ENCODE measurements at places on chromosomes 5 and 9.

- no peak for DNase-seq
- no peaks in the 10 kb centered on the region for H3K27me3 ChIP-seq
- H3K4me3 ChIP-seq, result no peak overlapping the region
- H3K4me1 ChIP-seq, result peaks cover 28% of the 10 kb centered on the region
These were observed 55.6 kb downstream of the GPR21 start for GRCh38 chr9:123089040-123089439.

DNA sequence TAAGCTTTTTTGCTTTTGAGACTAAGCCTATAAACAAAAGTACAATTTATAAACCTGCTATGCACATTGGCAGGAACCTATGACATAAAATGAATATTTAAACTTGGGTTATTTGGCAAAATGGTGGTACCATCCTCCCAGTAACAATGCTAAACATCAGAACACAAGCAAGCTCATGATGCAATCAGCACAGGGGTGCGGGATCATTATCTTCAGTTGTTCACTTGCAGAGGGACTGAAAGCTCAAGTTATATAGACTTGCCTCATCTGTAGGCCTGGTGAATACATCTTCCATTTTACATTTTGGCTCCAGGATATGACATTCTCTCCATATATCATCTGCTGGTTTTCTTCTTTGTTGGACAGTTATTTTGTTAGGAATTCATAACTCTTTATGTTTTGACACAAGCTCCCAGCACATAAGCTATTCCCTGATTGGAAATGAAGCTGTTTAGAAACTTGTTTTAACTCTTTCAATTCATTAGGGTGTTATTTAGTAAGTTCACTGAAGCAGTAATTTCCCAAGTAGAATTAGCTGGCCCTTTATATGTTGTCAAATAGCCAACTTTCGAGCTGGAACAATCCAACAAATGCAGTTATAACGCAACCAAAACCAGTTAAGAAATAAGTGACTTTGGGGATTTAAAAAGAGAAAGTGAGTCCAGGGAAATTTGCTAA, 124.7 kb upstream of the LIFR start:
- H3K27ac ChIP-seq, result no peak overlapping the region
- DNase-seq, result no peak
- H3K4me3 ChIP-seq, result no peak overlapping the region
- H3K4me1 ChIP-seq, result no peaks in the 10 kb centered on the region
- H3K27me3 ChIP-seq, result no peaks in the 10 kb centered on the region

DNA sequence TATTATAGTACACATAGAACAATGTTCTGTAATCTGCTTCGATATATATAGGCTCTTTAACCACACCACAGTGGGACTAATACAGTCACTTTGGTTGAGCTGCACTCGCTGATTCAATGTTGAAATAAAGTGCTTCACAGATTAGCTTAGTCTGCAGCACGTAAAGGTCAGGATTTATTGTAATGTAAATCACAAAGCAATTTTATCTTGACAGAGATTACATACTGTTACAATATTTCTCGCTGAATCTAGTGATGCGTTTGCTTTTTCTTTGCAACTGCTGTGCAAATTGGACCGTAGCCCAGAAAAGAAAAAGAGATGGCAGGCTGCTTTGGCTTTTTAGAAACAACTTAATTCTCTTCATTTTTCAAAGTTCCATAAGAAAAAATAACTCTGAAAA, 52.9 kb downstream of the CETN3 start:
- H3K27me3 ChIP-seq, result peaks cover 13% of the 10 kb centered on the region
- H3K4me3 ChIP-seq, result no peak overlapping the region
- H3K27ac ChIP-seq, result no peak overlapping the region
- H3K36me3 ChIP-seq, result no peaks in the 10 kb centered on the region
- no peak for DNase-seq

- no peak overlapping the region for H3K27ac ChIP-seq
- H3K4me3 ChIP-seq, result no peak overlapping the region
- peaks cover 8% of the 10 kb centered on the region for H3K36me3 ChIP-seq
- no peaks in the 10 kb centered on the region for H3K4me1 ChIP-seq
- H3K27me3 ChIP-seq, result peaks cover 61% of the 10 kb centered on the region
- no peak for DNase-seq
These were observed 23.2 kb downstream of the AHRR start for GRCh38 chr5:344668-345067.

DNA sequence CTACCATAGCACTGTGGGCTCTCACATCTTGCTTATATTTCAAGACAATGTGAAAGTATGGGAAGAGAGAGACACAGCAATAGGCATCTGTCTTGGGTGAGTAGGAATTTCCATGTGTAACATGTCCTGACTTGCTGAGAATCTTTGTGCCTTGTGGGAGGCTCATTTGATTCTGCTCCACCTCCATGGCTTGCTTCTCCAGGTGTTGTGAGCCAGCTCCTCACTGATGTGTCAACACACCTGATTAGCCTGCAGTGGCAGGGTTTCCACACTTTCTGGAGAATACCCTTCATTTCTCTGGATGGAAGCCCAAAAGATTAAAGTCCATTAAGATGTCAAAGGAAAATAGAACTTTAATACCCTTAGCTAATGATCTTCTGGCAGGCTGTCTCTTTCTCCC, 613.6 kb downstream of the ZNF608 start:
- no peak overlapping the region for H3K27ac ChIP-seq
- H3K4me1 ChIP-seq, result no peaks in the 10 kb centered on the region
- DNase-seq, result no peak
- H3K4me3 ChIP-seq, result peak overlapping the region; percentile 11
- H3K27me3 ChIP-seq, result no peaks in the 10 kb centered on the region

DNA sequence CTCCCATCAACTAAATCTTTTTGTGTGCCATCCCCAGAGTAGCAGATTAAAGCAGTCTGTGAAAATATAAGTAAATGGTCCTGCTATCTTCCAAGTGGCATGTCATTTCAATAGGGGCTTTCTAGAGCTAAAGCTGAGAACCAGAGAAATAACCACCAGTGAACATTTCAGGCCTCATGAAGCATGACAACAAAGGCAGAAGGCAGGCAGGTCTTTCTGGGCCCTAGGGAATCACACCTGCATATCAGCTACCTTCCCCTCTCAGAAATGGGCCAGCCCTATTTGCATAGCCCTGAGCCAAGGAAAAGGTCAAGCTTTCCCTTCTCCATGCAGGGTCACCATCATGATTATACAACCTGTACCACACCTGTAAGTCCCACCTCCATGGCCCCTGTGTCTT, 205.3 kb downstream of the DEPDC1B start:
- DNase-seq, result peak; percentile 22
- H3K4me1 ChIP-seq, result peaks cover 48% of the 10 kb centered on the region
- peak overlapping the region; percentile 67 for H3K4me3 ChIP-seq
- H3K36me3 ChIP-seq, result no peaks in the 10 kb centered on the region
- no peaks in the 10 kb centered on the region for H3K27me3 ChIP-seq
- H3K27ac ChIP-seq, result peak overlapping the region; percentile 91

DNA sequence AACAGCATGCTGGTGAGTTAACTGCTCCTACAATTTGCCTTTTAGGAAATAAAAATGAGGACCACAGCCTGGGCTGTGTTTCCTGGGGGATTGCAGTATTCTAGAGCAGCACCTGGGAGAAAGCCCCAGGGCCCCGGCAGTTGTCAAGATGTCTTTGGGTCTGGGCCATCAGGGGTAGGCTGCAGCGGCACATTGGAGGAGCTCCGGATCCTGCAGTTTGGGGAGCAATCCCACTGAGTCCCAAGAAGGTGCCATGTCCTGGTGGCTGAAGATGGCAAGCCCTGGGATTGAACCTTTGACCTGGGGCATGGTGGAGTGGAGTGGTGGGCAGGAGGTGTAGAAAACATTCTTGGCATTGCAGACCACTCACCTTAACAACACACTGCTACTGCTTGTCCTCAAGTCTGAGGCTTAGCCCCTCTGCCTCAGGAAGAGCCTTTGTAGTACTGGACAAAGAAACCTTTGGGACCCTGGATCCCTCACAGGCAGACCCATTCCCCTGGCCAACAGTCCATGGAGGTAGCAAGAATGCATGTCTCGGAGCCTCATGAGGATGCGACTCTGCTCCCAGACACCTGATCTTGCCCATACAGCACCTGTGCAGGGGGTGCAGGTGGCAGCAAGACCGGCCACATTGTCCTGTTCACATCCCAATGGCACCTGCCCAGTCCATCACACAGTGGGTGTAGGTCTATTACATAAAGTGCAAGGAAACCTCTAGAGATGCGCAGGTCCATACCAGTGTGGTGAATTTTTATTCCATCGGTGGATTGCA, 159.1 kb upstream of the IRX2 start:
- H3K36me3 ChIP-seq, result no peaks in the 10 kb centered on the region
- no peak overlapping the region for H3K27ac ChIP-seq
- no peaks in the 10 kb centered on the region for H3K27me3 ChIP-seq
- H3K4me3 ChIP-seq, result no peak overlapping the region
- DNase-seq, result no peak
- H3K4me1 ChIP-seq, result no peaks in the 10 kb centered on the region

- H3K36me3 ChIP-seq, result peaks cover 9% of the 10 kb centered on the region
- H3K27me3 ChIP-seq, result no peaks in the 10 kb centered on the region
- DNase-seq, result no peak
- H3K4me1 ChIP-seq, result no peaks in the 10 kb centered on the region
These were observed 16.1 kb upstream of the RLN1 start for GRCh38 chr9:5355817-5356216.

- H3K4me1 ChIP-seq, result peaks cover 33% of the 10 kb centered on the region
- peak overlapping the region; percentile 7 for H3K27ac ChIP-seq
- no peak for DNase-seq
- peaks cover 30% of the 10 kb centered on the region for H3K36me3 ChIP-seq
- H3K4me3 ChIP-seq, result no peak overlapping the region
These were observed 79.2 kb downstream of the SECISBP2 start for GRCh38 chr9:89397471-89397870.

DNA sequence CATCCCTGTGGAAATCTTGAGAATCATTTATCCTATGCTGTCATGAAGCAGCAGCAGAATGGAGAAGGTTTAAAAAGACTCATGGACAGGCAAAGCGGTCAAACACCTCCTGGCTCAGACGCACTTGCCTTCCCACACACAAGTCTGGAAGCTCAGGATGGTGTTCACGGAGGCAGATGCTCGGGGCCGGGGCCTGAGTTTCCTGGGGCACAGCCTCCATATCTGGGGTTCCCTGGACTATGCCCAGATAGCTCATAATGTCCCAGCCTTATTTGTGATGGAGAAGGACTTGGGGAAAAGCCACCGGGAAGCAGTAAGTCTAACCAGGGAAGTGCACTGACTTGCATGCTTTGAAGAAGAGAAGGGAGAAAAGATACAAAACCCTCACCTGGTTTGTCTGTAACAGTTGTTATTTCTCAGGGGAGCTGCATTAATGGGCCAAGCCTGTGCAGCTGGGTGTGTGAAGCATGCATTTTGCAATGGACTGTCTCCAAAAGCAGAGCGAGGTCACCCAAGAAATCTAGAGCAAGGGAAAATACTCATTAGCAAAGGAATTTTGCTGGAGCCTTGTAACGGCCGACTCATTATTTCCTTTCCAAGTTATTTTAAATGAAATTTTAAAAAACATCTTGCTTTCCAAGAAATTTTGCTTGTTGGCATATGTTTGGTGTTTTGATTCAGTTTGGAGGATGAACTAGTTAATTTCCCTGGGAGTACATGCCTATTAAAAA, 3.4 kb downstream of the S1PR3 start:
- no peak for DNase-seq
- no peak overlapping the region for H3K27ac ChIP-seq
- H3K36me3 ChIP-seq, result no peaks in the 10 kb centered on the region
- no peak overlapping the region for H3K4me3 ChIP-seq
- peaks cover 25% of the 10 kb centered on the region for H3K27me3 ChIP-seq
- H3K4me1 ChIP-seq, result peaks cover 11% of the 10 kb centered on the region

GRCh38 chr5:123456242-123456641, 33.0 kb upstream of the CEP120 start:
- H3K4me3 ChIP-seq, result no peak overlapping the region
- H3K36me3 ChIP-seq, result no peaks in the 10 kb centered on the region
- no peaks in the 10 kb centered on the region for H3K27me3 ChIP-seq
- DNase-seq, result no peak

DNA sequence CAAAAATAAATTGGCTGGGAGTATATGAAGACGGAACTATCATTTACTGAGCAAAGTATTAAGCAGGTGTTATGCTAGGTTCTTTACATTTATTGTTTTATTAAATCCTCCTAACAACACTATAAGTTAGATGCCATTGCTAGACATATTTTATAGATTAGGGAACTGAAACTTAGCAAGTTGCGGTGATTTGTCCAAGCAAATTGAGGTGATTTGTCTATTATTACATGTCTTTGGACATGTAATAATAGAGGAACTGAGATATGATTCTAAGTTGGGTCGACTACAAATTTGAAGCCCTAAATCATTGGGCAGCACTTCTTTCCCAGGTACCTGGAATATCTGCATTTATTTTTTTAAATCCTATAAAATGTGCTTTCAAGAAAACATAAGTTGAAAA, 429.9 kb downstream of the GABRG2 start:
- DNase-seq, result no peak
- H3K36me3 ChIP-seq, result no peaks in the 10 kb centered on the region
- no peaks in the 10 kb centered on the region for H3K27me3 ChIP-seq

GRCh38 chr9:38202336-38202938, 133.4 kb upstream of the SHB start:
- H3K36me3 ChIP-seq, result no peaks in the 10 kb centered on the region
- no peak for DNase-seq
- H3K4me3 ChIP-seq, result no peak overlapping the region
- H3K27ac ChIP-seq, result no peak overlapping the region
- no peaks in the 10 kb centered on the region for H3K27me3 ChIP-seq

DNA sequence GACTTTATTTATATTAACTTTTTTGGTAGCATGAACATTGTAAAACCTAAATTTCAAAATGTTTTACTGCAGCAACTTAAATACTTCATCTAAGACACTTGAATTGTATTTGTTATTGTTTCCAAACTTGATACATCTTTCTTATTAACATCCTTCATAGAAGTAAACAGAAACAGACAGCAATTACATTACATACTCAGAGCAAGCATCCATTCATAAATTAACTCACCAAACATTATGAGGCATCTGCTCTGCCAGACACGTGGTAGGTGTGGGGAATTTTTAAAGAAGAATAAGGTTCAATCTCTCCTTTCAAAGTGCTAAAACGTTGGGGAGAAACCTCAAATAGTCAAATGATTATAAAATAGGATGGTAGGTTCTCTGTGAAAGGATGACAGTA, 130.8 kb downstream of the MUSK start:
- no peak for DNase-seq
- no peaks in the 10 kb centered on the region for H3K36me3 ChIP-seq
- H3K4me1 ChIP-seq, result no peaks in the 10 kb centered on the region
- H3K27me3 ChIP-seq, result no peaks in the 10 kb centered on the region
- no peak overlapping the region for H3K27ac ChIP-seq

GRCh38 chr5:2660315-2660714, 91.2 kb downstream of the IRX2 start:
- DNase-seq, result no peak
- no peaks in the 10 kb centered on the region for H3K36me3 ChIP-seq
- no peak overlapping the region for H3K4me3 ChIP-seq
- no peaks in the 10 kb centered on the region for H3K4me1 ChIP-seq
- H3K27ac ChIP-seq, result no peak overlapping the region

GRCh38 chr5:110817459-110817858, 78.7 kb downstream of the SLC25A46 start:
- no peak overlapping the region for H3K27ac ChIP-seq
- no peaks in the 10 kb centered on the region for H3K36me3 ChIP-seq
- H3K4me1 ChIP-seq, result no peaks in the 10 kb centered on the region
- H3K27me3 ChIP-seq, result peaks cover 2% of the 10 kb centered on the region

Measured in naive B cell (primary cell).